Heart right ventricle (tissue), 16 donors: ENCODE measurements at places on chromosomes 1 and 21.

DNA sequence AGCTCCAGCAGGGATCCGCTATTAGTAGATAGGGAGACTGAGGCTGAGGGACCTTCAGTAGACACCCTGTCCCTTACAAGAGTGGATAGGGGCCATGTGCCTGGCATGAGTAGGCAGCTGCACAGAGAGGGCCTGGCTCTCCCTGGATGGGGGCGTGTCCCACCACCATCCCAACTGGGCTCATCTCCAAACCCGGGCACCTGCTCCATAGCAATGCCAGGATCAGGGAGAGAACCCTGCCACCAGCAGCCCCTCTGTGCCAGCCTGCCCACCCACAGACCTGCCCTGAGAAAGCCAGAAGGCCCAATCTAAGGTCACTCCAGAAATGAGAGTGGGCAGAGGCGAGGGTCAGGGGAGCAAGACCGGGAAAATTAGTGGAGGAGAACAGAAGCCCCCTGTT is 121.3 kb downstream of the GRIK3 start:
- H3K36me3 ChIP-seq = no peaks in the 10 kb centered on the region
- H3K27ac ChIP-seq = no peak overlapping the region
- H3K4me1 ChIP-seq = no peaks in the 10 kb centered on the region
- DNase-seq = no peak

DNA sequence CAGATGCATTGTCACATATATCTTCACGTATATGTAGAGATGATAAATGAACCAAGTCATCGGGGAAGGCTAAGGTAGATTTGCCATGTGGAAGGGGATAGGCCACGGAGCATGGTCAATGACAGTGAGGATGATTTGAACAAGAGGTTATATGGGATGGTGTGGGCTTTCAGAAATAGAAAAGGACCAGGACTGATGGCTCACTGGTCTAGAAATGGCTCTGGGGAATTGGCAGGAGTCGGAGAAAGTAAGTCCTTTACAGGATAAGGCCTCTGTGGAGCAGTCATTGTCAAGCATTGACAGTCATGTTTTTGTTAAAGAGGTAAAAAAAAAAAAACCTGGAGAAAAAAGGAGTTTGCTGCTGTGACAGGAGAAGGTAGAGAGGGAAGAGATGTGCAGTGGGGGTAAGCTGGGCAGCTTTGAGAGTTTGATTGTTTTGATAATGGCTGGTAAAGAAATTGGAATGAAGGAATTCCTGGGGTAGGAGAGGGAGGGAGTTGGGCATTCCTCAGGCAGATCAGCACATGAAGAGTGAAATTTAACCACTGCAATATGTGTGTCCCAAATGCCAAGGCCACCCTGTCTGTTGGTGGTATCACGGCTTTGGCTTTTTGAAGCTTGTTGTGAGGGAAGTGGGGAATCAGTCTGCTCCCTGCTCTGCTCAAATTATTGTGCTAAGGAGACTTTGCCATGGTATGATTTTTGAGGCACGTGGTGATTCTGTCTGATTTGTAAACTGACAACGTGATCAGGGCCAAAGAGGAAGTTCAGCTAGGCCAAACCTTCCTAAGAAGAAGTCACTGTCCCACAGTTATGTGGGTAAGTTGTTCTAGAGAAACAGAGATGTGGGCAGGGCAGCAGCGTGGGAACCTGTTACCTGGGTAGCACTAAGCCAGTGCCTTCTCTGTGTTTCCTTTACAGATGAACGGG is 26.0 kb downstream of the MACF1 start:
- peaks cover 28% of the 10 kb centered on the region for H3K36me3 ChIP-seq
- H3K4me1 ChIP-seq = peaks cover 36% of the 10 kb centered on the region
- no peak overlapping the region for H3K4me3 ChIP-seq
- no peaks in the 10 kb centered on the region for H3K27me3 ChIP-seq
- peak overlapping the region; percentile 69 for H3K27ac ChIP-seq

- no peaks in the 10 kb centered on the region for H3K36me3 ChIP-seq
- H3K4me3 ChIP-seq = no peak overlapping the region
- H3K27ac ChIP-seq = no peak overlapping the region
- no peaks in the 10 kb centered on the region for H3K27me3 ChIP-seq
- DNase-seq = no peak
Measured at GRCh38 chr1:200834383-200834782, 38.4 kb upstream of the GPR25 start.

DNA sequence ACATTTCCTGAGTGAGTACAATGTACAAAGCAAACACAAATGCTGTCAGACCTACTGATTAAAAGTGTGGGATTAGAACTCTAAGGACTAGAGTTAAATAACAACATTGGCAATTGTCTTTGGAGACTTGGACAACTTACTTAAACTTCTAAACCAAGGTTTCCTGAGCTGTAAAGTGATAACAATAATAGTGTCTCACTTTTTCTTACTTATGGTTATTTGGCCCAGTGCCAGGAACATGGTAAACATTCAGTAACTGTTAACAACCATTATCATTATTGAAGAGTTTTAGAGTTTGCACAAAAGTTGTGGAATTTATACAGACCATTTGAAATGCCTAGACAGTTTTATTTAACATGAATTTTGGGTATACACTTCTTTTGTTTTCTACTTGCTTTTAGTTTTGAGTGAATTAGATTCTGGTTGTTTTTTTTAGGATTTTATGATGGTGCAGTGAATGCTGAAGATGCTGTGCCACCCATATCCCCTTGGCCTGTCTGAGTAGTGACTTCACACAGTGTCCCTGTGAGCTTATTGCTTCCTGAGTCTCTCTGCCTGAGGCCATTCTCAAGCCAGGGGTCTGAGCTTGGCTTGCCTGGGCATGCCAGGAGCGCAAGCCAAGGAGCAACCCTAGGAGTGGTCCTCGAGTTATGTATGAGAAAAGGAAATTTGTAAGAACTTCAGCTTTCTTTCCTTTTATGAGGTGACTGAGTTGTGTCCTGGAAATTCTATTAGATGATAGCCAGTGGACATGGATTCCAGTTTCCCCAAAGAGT is 932.8 kb downstream of the TTLL7 start:
- H3K4me3 ChIP-seq = no peak overlapping the region
- no peaks in the 10 kb centered on the region for H3K4me1 ChIP-seq
- H3K27me3 ChIP-seq = no peaks in the 10 kb centered on the region
- DNase-seq = no peak
- no peaks in the 10 kb centered on the region for H3K36me3 ChIP-seq
